RWPE1 (cell line): ENCODE measurements at places on chromosomes 5 and 9.
A peak's percentile ranks its signal among the peaks of the same experiment; 100 is the strongest.

GRCh38 chr5:138038826-138039225, 5.9 kb upstream of the FAM13B start:
- DNase-seq: no peak

- no peak for DNase-seq
Measured at GRCh38 chr5:173638126-173639040, 21.9 kb upstream of the BOD1 start.

- peak; percentile 12 for DNase-seq
Measured at GRCh38 chr5:74141053-74141452, 499.5 kb downstream of the ENC1 start.

DNA sequence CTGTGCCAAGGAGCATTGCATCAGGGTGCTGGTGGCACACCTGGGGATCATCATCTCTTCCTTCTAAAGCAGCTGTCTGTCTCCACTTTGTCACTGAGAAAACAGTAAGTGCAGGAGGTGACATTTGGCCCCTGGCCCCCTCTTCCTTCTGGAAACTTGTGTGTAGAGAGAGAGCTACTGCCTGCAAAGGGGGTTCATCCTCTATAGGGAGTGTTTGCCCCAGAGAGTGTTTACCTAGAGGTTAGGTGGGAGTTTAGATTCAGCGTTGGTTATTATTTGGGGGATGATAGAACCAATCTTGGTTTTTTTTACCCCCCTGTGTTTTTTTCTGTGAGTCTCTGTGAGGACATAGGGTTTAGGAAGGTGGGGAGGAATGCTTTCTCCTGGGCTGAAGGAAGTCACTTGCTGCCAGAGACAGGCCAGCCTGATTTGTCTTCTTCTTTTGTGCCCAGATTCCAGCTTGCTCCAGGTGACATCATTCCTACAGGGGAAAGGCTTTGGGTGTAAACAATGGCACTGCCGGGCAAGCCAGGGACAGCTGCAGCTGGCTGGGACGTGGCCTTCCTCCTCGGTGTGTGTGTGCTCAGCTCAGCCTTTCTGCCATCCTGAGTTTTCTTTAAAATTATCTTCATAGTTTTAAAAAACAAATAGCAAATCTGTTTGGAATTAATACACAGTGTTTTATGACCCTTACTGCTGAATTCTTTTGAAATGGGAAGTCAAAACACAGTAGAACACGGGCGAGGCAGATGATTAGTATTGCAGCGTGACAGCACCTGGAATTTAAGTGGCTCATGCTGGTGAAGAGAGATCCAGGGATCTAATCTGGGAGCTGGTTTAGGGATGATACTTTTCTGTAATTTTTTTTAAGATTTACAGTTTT, 24.5 kb downstream of the PRRC2B start:
- peak; percentile 30 for DNase-seq

- no peak for DNase-seq
Measured at GRCh38 chr9:99031994-99032393, 72.9 kb upstream of the TGFBR1 start.

- no peak for DNase-seq
Measured at GRCh38 chr5:139740138-139740991, 55.2 kb upstream of the PSD2 start.

DNA sequence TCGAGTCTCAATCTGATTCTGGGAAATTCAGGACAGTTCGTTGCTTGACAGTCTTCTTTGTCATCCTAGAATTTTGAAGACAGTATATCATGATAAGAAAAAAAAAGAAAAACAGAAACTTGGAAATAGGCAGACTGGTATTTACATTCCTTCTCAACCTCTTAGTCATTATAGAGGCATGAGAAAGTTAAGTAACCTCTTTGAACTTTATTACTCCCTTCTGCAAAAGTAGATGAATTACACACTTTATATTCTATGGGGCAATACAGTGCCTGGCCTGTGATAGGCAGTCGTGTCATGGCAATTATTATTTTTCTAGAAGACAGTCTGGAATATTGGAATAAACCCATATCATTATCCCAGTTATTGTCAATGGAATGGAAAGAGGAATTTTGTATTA, 828.9 kb downstream of the TLR4 start:
- peak; percentile 13 for DNase-seq

DNA sequence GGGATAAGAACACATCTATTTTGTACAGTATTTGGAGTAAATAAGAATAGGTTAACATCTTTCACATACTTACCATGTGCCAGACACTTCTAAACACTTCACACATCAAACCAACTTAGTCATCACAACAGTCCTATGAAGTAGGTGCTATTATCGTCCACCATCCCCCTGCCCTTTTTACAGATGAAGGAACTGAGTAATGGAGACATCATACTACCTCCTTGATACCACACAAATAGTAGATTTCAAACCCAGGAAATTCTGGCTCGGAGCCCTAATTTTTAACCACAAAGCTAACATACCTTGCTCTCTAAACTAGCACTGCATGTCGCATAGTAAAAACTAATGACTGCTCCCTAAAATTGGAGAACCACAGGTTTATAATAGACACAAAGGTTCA, 4.2 kb upstream of the ZNF366 start:
- DNase-seq: peak; percentile 22

DNA sequence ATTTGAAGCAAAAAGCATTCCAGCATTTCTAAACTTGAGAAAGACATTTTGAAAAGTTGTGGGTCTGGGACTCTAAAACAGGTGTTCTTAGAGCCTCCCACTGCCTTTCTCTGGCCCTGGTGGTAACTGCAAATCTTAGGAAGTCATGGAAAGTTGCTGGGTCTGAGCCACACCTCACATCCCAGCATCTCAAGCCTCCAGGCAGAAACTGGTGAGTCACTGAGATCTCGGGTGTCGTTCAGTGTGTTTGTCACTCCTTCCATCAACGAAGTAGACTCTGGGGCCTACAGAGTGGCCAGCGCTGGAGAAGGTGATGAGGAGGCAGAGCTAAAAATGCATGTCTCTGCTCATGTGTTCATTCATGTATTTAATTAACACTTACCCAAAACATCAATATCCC, 59.6 kb upstream of the C5orf58 start:
- DNase-seq: peak; percentile 69

- no peak for DNase-seq
Measured at GRCh38 chr5:9644630-9645029, 14.5 kb upstream of the TAS2R1 start.

DNA sequence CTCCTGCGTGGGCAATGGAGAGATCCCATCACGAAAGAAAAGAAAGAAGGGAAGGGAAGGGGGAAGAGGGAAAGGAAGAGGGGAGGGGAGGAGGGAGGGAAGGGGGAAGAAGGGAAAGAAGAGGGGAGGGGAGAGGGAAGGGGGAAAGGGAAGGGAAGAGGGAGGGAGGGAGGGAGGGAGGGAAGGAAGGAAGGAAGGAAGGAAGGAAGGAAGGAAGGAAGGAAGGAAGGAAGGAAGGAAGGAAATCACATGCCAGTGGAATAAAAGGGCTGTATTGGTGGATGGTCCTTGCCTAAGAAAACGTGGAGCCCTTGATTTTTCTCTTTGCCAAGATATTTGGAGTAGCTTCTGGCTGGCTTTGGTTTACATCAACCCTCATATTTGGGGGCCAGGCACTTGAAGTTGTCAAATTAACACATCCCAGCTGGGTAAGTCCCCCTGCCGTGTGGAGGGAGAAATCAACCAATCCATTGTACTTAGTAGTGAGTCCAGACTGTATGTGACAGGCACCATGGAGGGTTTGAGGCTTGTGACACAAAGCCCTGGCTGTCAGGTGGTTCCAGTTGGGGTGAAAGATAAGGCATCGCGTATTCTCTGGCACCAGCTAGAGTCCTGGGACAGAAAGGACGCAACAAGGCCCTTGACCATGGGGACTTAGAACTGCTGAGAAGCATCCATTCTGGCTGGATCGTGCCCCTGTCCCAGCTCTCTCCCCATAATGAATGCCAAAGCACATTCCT, 23.7 kb downstream of the IDNK start:
- no peak for DNase-seq

GRCh38 chr5:172690258-172691075, 49.4 kb downstream of the NEURL1B start:
- no peak for DNase-seq

- peak; percentile 36 for DNase-seq
Measured at GRCh38 chr5:175772747-175773533, 98.4 kb upstream of the CPLX2 start.

DNA sequence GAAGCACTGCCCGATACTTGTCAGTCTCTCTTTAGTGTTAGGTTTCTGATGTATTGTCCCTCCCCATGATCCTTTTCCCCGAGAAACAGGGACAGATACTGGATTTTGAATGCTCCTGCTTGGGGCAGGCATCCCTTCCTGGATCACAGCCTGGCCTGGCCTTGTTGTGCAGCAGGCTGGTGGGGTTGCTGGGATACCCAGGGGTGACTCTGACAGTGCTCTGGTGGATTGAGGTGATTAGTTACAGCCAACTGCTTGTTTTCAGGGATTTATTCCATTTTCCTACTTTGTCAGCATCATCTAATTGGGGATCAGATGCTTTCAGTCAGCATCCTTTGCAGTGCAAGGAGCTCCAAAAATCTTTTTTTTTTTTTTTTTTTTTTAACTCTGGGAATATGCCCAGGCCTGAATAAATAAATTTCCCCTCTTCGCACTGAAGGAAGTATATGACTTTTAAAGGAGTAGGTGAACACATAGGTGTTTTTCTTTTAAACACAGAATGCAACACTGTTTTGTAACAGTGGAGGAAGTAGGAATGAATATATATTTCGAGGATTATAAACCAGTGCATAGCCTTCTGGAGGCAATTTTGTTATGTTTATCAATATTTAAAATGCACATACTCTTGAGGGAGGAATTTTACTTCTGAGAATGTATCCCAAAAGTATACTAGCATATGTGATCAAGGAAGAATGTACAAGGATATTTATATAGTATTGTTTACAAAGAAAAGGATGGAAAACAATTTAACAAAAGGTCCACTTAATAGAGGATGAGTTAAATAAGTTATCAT, 127.3 kb upstream of the ELL2 start:
- no peak for DNase-seq
